RCC 7860 (cell line): ENCODE measurements at places on chromosomes 6 and 20.

DNA sequence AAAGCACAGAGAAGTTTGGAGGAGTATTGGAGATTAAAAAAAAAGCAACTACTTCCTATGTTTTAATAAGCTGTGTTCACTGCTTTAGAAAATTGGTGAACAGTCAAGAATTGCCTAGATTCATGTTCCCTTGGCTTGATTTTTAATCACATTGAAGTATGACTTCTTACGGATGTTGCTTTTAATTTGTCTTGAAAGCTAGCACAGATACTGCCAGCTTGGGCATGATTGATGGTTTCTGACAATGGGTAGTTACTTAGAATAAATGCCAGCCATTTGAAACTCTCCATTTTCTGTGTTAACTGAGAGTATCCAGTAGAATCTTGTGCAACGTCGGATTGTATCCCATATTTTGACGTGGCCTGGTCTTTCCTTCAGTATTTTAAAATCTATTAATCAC lies 178.0 kb downstream of the DTNBP1 start:
- no peak for DNase-seq

DNA sequence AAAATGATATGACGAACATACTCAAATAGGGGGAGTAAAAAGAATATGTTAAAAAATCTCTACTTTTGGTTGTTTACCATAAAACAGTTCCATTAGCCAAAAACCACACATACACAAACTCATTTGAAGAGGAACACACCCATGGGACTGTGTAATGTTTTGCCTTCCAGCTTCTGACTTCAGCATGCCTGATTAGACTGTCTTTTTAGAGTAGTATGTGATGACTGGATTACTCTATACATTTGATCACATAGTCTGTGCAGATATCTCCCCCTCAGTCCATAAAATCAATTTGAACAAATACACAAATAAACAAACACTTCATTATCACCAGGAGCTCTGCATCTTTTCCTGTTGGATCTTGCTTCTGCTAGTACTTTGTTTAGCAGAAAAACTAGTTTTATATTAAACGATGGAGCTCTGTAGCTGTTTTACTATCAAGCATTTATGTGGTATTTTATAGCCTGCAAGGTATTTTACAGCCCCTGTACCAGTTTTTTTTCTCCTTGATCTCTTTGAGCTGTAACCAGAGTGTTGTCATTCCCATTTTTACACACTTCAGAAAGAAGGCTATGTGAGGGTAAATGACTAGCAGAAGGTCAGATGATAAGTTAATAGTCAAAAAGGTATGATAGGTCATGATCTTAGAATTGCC lies 866.5 kb upstream of the MAP3K7 start:
- DNase-seq = no peak

DNA sequence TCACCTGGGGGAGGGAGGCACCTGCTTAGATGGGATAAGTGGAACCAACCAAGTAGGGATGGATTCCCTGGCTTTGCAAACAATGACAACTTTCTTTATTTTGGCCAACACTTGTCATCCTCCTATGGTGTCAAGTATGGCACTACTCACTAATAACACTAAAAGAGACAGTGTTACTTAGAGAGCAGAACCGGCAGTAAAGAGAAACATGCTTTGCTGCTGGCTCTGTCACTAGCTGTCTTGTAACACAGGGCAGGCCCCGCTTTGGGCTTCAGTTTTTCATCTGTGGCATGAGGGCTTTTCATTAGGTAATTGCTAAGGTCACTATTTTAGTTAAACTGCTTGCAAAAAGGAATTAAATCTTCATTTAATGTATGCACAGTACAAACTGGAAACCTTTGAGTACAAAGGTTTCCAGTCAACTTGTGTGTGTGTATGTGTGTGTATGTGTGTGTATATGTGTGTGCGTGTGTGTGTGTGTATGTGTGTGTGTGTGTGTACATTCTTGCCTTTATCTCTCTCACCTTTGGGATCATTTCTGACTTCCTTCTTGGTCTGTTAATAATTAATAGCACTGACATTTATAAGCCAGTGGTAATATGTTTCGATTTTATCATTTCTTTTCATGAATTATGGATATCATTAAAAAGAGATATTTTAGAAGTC lies 64.7 kb downstream of the BTBD3 start:
- DNase-seq = no peak

- DNase-seq = no peak
Measured at GRCh38 chr20:43560974-43561373, 2.1 kb downstream of the SGK2 start.

DNA sequence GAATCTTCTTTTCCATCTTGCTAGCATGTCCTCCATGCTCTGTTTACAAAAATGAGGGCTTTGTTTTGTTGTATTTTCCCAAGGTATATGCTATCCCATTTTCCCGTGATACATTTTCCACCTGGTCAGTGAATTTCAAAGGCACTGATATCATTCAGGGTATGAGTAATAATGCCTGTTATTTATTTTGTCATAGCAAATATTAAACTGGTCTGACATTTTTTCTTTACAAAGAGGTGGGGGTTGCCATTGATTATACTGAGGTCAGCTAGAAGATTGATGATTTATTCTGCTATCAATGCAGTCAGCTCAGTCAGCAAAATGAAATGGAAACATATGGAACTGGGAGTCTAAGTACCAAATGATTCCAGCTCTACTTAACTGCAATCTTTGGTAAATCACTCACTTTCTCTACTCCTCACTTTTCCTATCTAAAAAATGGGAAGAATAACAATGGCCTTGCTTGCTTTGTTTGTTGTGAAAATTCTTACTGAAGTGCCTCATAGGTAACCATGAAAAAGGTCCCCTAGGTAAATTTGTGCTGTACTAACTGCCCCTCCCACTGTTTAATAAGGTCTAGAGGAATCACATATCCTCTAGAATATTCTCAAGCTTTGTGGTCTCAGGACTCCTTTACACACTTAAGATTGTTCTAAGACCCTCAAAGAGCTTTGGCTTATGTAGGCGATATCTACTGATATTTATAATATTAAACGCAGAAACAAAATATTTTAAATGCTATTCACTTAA lies 64.0 kb downstream of the ARHGAP18 start:
- DNase-seq = no peak

DNA sequence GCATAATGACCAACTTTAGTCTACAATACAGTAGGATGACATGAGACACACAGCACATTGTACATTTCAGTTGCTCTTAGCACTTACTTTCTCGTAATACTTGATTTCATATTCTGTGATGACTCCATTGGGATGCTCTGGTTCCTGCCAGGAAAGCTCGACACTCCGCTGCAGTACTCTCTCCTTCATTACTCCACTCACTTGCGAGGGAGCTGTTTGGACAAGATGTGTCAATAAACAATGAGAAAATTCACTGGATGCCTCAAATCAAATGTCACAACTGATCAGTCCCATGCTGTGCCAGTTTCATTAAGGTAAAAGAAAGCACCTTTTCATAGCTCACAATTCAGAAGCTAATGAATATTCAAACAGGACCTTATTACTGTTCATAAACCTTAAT lies 147.1 kb downstream of the EPHA7 start:
- no peak for DNase-seq

DNA sequence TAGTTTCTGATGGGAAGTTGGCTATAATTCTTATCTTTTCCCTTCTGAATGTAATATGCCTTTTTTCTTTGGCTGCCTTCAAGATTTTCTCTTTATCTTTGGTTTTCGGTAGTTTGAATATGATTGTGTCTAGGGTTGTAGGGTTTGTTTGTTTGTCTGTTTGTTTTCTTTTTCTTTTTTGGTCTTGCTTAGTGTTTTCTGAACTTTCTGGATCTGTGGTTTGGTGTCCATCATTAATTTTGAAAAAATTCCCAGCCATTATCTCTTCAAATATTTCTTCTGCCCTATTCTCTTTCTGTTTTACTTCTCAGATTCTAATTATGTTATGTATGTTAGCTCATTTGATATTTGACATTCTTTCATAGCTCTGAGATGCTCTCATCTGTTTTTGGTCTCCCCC lies 79.4 kb downstream of the CHMP4B start:
- DNase-seq = no peak

GRCh38 chr6:33428224-33428965 lies 8.5 kb downstream of the SYNGAP1 start:
- DNase-seq = no peak

GRCh38 chr6:155171747-155172449 lies 91.9 kb upstream of the CLDN20 start:
- peak; percentile 13 for DNase-seq

DNA sequence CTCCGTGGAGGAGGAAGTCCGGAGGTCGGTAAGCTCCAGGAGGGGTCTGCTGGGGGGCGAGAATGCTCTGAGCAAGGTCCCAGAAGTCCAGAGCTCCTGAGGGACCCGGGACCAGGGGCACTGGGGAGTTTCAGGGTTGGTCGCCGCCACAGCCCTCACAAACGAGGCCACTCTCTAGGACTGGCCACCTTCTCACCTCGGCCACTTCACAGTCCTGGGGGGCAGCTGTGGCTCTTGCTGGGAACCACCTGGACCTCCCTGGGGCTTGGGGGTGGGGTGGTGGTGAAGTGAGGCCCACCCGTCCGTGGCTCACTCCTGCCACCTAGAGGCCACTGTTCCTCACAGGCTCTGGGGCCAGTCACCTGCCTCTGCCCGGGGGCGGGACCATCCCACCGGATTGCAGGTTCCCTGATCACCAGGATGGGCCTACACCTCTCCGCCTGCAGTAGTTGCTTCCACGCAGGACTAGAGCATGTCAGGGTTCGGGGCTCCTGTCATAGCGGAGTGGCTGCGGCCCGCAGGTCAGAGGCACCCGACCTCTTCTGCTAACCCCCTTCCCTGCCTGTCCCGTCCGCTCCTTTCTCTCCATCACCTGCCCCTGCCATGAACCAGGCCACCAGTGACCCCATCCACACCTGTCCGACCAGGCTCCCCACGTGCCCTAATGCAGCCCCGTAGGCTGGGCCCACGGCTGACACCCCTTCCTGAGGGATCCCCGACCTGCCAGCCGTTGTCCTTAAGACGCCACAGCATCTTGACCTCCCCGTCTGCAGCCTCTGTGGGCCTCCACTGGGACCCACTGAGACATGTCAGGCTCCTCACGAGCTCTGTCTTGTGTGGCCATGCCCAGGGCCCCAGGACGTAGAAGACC lies 5.1 kb upstream of the TCEA2 start:
- DNase-seq = peak; percentile 40

DNA sequence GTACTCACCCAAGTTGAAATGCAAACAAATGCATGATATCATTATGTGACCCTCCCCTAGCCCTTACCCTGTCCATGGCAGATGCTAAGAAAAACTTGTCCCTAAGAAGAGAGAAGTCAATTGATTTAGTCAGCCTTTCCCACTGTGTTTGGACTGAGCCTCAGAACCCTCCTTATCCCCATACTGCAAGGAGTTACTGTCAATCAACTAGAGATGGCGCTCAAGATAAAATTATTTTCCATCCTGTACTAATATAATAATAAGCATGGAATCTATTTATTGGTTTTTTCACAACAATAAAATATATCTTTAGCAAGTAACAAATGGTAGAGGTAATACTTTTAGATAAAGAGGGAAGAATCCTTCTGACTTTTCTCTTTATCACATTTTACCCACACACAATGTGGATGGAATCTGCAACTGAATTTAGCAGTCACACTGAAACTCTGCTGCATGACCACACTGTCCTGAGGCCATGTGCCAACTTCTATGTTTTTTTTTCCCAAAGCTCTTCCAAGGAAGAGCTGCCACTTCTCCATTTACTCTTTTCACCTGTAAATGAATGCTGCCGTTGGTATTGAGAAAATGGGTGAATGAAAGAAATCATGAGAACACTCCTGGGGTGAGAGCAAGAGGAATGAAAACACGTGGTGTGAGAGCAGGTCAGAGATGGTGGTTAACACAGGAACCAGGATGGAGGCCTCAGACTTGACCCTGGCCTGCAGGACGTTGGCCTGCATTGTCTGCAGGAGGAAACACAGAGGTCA lies 10.5 kb downstream of the NT5E start:
- no peak for DNase-seq
